Activated T-cell treated with anti-CD3 and anti-CD28 coated beads for 4 hours (primary cell): ENCODE measurements at places on chromosomes 7 and 10.

DNA sequence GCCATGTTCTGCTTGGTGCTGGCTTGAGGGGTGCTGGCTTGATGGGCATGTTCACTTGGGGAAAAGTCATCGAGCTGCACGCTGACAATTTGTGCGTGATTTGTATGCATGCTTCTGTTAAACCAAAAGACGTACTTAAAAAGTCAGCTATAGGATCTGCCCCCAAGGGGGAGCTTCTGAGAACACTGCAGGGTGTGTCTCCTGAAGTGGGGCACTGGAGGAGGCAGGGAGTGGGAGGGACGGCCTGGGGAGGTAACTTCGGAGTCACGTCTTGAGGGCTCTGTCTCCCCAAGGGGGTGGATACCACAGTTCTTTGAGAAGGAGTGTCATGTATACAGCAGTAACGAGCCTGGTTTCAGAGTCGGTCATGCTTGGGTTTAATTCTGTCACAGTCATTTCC is 406.5 kb downstream of the PLXNA4 start:
- DNase-seq: no peak

DNA sequence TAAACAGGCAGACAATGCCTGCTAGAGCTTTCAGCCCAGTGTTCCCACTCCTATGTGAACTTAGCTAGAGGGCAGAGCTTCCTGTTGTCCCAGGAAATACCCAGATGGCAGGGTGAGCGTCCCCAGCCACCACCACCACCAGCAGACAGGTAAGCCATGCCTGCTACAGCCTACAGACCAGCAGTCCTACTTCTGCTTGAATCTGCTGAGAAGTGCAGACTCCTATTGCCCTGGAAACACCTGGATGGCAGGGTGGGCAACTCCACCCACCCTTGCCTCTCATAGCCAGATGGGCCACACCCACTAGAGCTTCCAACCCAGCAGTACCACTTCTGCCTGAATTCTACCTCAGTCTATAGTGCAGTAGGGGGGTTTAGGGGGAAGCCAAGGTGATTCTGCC is 64.4 kb downstream of the FBXL13 start:
- no peak for DNase-seq

GRCh38 chr10:130656187-130656575 is 520.0 kb downstream of the GLRX3 start:
- no peak for DNase-seq

- DNase-seq: peak; percentile 60
Observed at GRCh38 chr10:63268798-63269503, 135.8 kb downstream of the NRBF2 start.

- DNase-seq: no peak
Observed at GRCh38 chr7:151669762-151670161, 150.1 kb upstream of the RHEB start.

DNA sequence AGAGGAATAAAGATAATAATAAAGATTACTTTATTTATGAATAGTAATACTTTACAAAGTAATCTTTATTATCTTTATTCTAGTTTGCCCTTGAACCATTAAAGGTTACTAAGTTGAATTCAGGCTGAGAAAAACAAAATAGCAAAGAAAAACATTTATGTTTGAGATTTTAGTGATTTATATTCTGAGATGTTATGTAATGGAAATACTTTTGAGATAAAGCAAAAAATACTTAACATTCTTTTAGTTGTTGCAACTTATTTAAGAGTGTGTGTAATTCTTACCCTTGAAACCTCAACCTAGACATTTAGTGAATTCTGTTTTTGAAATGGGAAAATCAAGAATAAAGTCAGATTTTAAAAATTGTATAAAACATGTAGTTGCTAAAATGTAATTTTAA is 40.0 kb downstream of the MINPP1 start:
- no peak for DNase-seq

DNA sequence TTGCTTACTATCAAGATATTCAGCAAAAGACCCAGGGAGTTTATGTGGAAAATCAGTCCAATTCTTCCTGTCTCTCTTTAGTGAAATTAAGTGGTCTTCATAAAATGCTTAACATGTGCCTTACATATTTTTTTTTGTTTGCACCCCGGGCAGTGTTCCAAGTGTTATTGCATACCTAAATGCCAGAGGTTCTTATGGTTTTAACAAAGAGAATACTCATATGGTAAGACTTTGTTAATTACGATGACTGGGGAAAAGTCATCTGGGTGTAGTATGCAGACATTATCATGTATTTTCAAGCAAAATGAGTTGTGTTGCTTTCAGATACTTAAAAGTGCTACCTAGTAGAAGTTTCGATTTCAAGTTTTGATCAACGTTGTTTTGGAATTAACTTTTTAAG is 82.6 kb downstream of the PRKG1 start:
- DNase-seq: no peak

DNA sequence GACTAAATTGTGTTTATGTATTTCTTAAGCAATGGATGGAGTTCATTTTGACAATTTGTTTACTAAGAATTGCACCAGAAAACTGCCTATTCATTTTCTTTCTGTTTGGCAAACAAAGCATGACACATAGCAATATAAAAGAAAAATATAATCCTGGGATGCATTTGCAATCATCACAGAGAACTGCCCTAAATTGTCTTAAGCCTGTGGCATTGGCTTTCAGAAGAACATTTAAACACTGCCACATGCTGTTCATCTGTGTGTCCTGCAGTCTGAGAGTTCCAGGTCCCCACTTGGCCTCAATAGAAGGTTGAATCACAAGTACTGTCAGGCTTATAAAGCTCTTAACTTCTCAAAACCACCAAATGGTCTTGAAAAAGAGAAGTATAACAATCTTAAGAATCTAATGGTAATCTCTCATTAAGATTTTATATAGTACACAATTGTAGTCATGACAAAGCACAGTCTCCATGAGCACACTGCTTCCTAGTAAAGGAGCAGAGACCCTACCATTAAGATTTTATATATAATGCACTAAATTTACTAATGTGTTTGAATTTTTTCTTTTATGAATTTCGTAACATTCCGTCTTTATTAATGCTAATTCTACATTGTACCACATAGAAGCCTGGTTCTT is 29.9 kb downstream of the RNLS start:
- DNase-seq: peak; percentile 2

DNA sequence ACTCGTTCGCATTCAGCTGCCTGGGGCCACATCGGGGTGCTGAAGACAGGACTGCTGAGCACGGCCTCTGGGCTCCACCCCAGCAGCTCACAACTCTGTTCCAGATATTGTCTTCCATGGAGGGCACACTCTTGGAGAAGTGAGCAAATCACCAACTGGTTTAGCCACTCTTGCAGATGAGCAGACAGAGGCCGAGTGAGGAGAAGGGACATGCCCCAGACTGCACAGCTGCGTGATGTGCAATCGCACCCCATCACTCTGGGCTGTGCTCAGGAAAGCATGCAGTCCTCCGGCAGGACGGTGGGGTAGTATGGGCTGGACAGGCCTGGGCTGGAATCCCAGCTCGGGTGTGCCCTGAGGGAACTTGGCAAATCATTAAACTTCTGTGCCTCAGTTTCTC is 111.6 kb downstream of the FAM53B start:
- DNase-seq: no peak

DNA sequence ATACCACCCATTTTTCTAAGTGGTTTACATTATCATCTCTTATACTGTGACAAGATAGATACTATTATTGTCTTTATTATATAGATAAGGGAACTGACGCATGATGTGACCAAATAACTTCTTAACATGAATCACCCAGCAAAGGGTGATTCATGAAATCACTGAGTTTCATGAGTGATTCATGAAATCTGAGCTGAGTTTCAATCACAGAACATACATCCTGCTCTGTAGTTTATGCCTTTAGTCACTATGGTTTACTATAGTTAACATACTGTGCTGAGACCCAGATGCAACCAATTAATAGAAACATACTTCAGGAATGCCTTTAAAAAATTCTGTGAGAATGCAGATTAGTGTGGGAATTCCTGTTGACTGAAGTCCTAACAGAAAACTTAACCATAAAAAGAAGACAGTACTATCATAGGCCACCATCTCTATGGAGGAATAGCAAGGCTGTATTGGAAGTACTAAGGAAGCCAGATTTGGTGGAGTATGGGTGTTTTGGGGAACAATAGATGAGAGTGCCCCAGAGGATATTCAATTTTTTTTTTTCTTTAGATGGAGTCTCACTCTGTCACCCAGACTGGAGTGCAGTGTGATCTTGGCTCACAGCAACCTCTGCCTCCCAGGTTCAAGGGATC is 43.1 kb upstream of the SEMA3A start:
- no peak for DNase-seq
